ENCODE measurements at places on chromosomes 11 and 22. TPM values are rescaled to one million over a fixed set of nuclear protein-coding genes. Genes with fewer than 3 reads are reported as not detected.

- H3K36me3 ChIP-seq, result no peaks in the 10 kb centered on the region
- H3K4me3 ChIP-seq, result no peak overlapping the region
- peaks cover 9% of the 10 kb centered on the region for H3K4me1 ChIP-seq
- DNase-seq, result no peak
Observed at GRCh38 chr22:27393371-27393770, 408.2 kb downstream of the MN1 start.

DNA sequence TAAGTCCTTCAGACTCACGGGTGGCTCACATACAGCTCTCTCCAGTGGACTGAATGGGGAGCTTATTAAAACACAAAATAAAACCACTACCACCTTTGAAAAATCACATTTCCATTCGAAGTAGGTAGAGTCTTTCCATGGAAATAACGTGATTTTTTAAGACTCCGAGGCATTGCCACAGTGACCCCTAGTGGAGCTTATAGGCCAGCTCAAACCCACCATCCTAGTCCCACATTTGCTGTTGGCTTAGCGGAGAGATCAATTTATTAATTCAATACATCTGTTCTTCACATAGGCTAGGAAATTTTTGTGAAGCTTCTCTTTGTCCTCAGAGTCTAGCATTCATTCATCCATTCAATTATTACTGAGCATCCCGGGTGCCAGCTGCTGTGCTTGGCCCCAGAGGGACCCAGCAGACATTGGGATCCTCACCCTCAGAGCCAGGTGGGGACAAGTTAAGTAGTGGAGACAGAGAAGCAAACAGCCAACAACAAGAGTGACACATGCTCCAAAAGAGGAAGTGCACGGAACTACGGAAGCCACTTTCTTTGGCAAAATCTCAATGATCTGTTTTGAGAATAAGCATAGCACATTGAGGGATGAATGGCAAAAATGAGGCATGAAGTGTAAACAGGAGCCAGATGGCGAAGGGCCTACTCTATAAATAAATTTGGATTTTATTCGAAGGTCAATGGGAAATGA is 10.2 kb upstream of the P4HA3 start:
- peaks cover 19% of the 10 kb centered on the region for H3K4me1 ChIP-seq
- H3K27me3 ChIP-seq, result no peaks in the 10 kb centered on the region
- H3K4me3 ChIP-seq, result no peak overlapping the region
- H3K27ac ChIP-seq, result no peak overlapping the region
- no peak for DNase-seq
- H3K36me3 ChIP-seq, result no peaks in the 10 kb centered on the region

DNA sequence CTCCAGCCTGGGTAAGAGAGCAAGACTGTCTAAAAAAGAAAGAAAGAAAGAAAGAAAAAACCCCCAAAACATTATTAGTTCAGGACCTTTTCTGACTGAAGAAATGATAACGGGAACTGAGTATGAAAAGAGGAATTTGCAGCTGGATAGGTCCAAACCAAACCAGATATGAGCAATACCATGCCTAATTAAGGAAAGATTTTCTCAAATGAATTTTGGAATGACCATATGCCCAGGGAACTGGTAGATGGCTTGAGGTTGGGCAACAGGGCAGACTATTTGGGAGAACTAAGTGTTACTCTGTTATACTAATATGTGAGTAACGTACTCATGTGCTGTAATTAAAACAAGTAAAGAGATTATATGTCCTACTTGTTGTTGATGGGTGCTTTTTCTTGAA is 186.1 kb downstream of the TMEM135 start:
- H3K4me3 ChIP-seq, result no peak overlapping the region
- H3K27me3 ChIP-seq, result no peaks in the 10 kb centered on the region
- H3K4me1 ChIP-seq, result no peaks in the 10 kb centered on the region
- no peak for DNase-seq
- H3K36me3 ChIP-seq, result no peaks in the 10 kb centered on the region
- H3K27ac ChIP-seq, result no peak overlapping the region

- no peak for DNase-seq
- no peaks in the 10 kb centered on the region for H3K36me3 ChIP-seq
- no peaks in the 10 kb centered on the region for H3K27me3 ChIP-seq
- no peak overlapping the region for H3K27ac ChIP-seq
- no peaks in the 10 kb centered on the region for H3K4me1 ChIP-seq
- H3K4me3 ChIP-seq, result no peak overlapping the region
Observed at GRCh38 chr22:23000657-23001347, 69.5 kb upstream of the GNAZ start.

DNA sequence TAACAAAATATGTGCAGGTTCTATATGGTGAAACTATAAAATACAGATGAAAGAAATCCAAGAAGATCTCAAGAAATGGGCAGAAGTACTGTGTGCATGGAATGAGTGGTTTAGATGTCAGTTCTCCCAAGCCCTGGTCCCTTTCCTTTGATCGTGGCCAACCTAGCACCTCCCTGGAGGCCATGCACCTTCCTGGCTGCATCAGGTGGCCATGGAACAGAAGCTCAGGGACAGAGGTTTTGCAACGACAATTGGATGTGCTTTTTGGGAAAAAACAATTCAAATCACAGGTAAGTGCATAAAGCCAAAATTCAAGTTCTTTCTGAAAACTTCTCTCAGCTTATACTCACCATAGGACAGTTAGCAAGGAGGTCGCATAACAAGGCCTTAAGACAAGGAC is 54.0 kb upstream of the SLC22A12 start:
- peaks cover 8% of the 10 kb centered on the region for H3K4me1 ChIP-seq
- H3K4me3 ChIP-seq, result no peak overlapping the region
- no peaks in the 10 kb centered on the region for H3K36me3 ChIP-seq

GRCh38 chr11:44286268-44286880 is 23.6 kb downstream of the ALX4 start:
- no peak overlapping the region for H3K27ac ChIP-seq
- H3K36me3 ChIP-seq, result no peaks in the 10 kb centered on the region
- DNase-seq, result no peak
- no peak overlapping the region for H3K4me3 ChIP-seq
- peaks cover 2% of the 10 kb centered on the region for H3K27me3 ChIP-seq

GRCh38 chr11:73869332-73869949 is 7.2 kb downstream of the COA4 start:
- peaks cover 12% of the 10 kb centered on the region for H3K4me1 ChIP-seq
- no peak for DNase-seq
- no peaks in the 10 kb centered on the region for H3K27me3 ChIP-seq
- no peak overlapping the region for H3K27ac ChIP-seq
- H3K36me3 ChIP-seq, result peaks cover 13% of the 10 kb centered on the region

The GRAP2 gene
- 0.04 TPM for polyA plus RNA-seq

GRCh38 chr11:75714211-75714610 is 3.4 kb upstream of the MOGAT2 start:
- H3K36me3 ChIP-seq, result no peaks in the 10 kb centered on the region
- no peak overlapping the region for H3K27ac ChIP-seq
- no peaks in the 10 kb centered on the region for H3K4me1 ChIP-seq
- peaks cover 16% of the 10 kb centered on the region for H3K27me3 ChIP-seq
- no peak for DNase-seq
- no peak overlapping the region for H3K4me3 ChIP-seq

The ASCL2 gene
- polyA plus RNA-seq, result 0.36 TPM

DNA sequence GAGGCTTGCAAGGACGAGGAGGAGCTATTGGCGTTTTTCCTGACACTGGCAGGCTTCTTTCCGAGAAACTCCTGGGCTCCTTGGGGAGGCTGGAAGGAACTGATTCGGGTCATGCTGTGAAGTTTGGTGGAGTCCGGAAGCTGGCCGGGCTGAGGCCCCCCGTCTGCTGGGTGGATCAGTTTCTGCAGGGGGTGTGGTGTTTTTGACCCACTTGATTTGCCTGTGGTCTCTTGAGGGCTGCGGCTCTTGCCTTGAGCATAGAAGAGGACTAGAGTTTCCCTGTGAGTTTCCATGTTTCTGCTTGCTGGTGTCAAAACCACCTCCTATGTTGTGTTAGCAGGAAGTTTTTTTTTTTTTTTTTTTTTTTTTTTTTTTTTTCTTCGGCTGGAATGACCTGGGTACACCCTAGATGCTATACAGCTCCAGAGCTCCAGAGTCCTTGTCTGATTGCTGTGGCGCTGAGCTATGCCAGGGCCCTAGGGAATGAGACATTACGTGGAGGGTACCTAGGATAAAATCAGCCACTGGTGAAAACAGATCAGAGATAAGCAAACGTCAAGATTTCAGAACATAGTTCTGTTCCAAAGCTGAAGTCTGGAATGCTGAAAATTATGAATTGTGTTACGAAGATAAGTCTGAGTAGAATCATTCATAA is 728 bp downstream of the TBC1D22A start:
- no peaks in the 10 kb centered on the region for H3K27me3 ChIP-seq
- H3K36me3 ChIP-seq, result no peaks in the 10 kb centered on the region
- DNase-seq, result no peak
- H3K27ac ChIP-seq, result peak overlapping the region; percentile 95
- H3K4me3 ChIP-seq, result peak overlapping the region; percentile 99

GRCh38 chr11:128297805-128298204 is 289.6 kb downstream of the ETS1 start:
- no peaks in the 10 kb centered on the region for H3K4me1 ChIP-seq
- no peaks in the 10 kb centered on the region for H3K36me3 ChIP-seq
- H3K4me3 ChIP-seq, result no peak overlapping the region
- no peaks in the 10 kb centered on the region for H3K27me3 ChIP-seq
- no peak for DNase-seq
- no peak overlapping the region for H3K27ac ChIP-seq

The F2 gene
- not detected for polyA plus RNA-seq

- DNase-seq, result no peak
- peak overlapping the region; percentile 95 for H3K27ac ChIP-seq
- peaks cover 17% of the 10 kb centered on the region for H3K4me1 ChIP-seq
- peak overlapping the region; percentile 84 for H3K4me3 ChIP-seq
Observed at GRCh38 chr11:6480299-6480914, 724 bp downstream of the ARFIP2 start.

DNA sequence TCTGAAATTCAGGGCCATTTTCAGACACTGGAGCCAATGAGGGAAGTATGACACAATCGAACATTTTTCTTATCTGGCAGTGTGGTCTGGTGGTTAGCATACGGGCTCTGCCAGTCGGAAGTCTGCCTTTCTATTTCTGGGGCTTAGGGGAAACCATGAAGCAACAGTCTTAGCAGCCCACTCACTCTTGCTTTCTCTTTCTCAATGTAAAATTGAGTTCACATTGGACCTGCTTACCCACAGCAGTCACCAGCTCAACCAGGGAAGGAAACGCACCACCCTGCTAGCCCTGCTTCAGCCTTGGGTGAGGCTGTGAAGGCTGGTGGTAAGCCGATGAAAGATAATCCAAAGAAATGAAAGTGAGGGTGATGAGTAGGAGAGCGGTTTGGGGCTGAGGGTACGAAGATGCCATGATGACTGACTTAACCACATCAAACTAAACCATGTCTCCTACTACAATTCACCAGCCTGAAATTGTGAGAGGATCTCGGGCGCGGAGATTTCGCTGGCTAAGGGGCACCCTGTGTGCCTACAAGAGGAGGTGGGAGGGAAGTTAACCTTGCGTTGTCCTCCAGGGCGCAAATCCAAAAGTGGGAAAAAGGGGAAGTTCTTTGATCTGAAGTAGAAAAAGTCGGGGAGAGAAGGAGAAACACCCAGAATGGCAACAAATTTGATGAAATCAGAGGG is 2.0 kb upstream of the LMO2 start:
- no peak overlapping the region for H3K4me3 ChIP-seq
- H3K4me1 ChIP-seq, result peaks cover 26% of the 10 kb centered on the region
- no peak overlapping the region for H3K27ac ChIP-seq
- DNase-seq, result no peak
- no peaks in the 10 kb centered on the region for H3K27me3 ChIP-seq

The MRGPRX3 gene
- 3.1 TPM for polyA plus RNA-seq

The LRRC32 gene
- not detected for polyA plus RNA-seq

The OR8A1 gene
- polyA plus RNA-seq, result not detected

DNA sequence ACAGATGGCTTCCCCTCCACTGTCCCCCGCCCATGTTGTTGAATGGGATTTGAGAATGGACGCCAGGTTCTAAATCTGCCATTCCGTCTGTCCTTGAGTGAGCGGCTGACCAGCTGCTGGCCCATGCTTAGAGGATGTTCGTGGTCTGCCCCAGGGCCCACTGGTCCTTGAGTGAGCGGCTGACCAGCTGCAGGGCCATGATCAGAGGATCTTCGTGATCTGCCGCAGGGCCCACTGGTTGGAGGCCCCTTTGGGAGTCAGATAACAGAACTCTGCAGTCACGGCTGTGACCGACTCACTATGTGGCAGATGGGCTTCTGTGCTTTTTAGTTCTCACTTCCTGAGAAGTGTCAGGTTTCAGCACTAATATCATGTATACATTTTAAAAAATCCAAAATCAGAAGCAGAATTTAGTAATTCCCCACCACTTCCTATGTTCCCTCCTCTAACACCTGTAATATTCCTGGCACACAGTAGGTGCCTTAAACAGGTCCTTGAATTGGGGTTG is 54.1 kb downstream of the MICAL3 start:
- DNase-seq, result no peak
- peaks cover 29% of the 10 kb centered on the region for H3K4me1 ChIP-seq
- H3K4me3 ChIP-seq, result no peak overlapping the region
- no peak overlapping the region for H3K27ac ChIP-seq
- no peaks in the 10 kb centered on the region for H3K27me3 ChIP-seq

- no peak overlapping the region for H3K27ac ChIP-seq
- H3K36me3 ChIP-seq, result no peaks in the 10 kb centered on the region
- DNase-seq, result no peak
- peaks cover 10% of the 10 kb centered on the region for H3K27me3 ChIP-seq
- no peak overlapping the region for H3K4me3 ChIP-seq
- no peaks in the 10 kb centered on the region for H3K4me1 ChIP-seq
Observed at GRCh38 chr11:120556797-120557196, 45.2 kb downstream of the GRIK4 start.

The OR4A16 gene
- polyA plus RNA-seq, result not detected

- no peak for DNase-seq
- H3K4me1 ChIP-seq, result peaks cover 24% of the 10 kb centered on the region
- H3K4me3 ChIP-seq, result no peak overlapping the region
Observed at GRCh38 chr11:107547961-107548360, 17.6 kb downstream of the ALKBH8 start.

DNA sequence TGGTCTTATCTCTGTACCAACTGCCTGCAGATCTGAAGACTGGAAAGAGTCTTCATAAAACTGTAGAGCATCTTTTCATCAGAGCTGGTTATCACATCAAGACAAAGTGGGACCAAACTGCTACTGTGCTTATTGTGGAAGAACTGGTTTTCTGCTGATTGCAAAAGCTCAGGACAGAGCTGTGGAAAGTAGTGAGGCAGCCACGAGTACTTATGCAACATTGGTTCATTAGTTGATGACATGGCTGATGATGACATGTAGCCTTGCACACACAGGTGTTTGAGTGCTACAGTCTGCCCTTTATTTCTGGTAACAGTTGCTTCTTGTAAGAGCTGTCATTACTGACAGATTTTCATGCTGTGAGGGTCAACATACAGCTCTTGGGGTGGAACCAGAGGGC is 185.4 kb upstream of the GUCY1A2 start:
- H3K27ac ChIP-seq, result no peak overlapping the region
- no peak for DNase-seq
- H3K4me1 ChIP-seq, result no peaks in the 10 kb centered on the region
- no peaks in the 10 kb centered on the region for H3K36me3 ChIP-seq
- no peak overlapping the region for H3K4me3 ChIP-seq

- H3K36me3 ChIP-seq, result no peaks in the 10 kb centered on the region
- peaks cover 28% of the 10 kb centered on the region for H3K27me3 ChIP-seq
- H3K4me1 ChIP-seq, result peaks cover 7% of the 10 kb centered on the region
- no peak overlapping the region for H3K4me3 ChIP-seq
- no peak overlapping the region for H3K27ac ChIP-seq
- no peak for DNase-seq
Observed at GRCh38 chr11:45655831-45656230, 9.6 kb downstream of the CHST1 start.

Data from keratinocyte (primary cell).